ENCODE measurements at places on chromosomes 13 and 19. TPM values are rescaled to one million over a fixed set of nuclear protein-coding genes. Genes with fewer than 3 reads are reported as not detected.

IQCN gene
- total RNA-seq: under 0.01 TPM

KLHL1 gene
- total RNA-seq: not detected

ALDH16A1 gene
- total RNA-seq: 40.3 TPM

NECTIN2 gene
- total RNA-seq: 121 TPM

FBN3 gene
- total RNA-seq: not detected

RFPL4A gene
- total RNA-seq: under 0.01 TPM

HPN gene
- not detected for total RNA-seq

NRTN gene
- not detected for total RNA-seq

S1PR5 gene
- not detected for total RNA-seq

ILF3 gene
- total RNA-seq: 110 TPM

ZNF541 gene
- total RNA-seq: under 0.01 TPM

C19orf67 gene
- total RNA-seq: not detected
